ENCODE measurements at places on chromosomes 2 and 18. TPM values are rescaled to one million over a fixed set of nuclear protein-coding genes. Genes with fewer than 3 reads are reported as not detected.

- DNase-seq = no peak
Observed at GRCh38 chr2:46669996-46670793, 190.8 kb downstream of the TMEM247 start.

FRZB gene
- total RNA-seq = 12.9 TPM

KIAA2012 gene
- total RNA-seq = not detected

PRSS56 gene
- not detected for total RNA-seq

- no peak for DNase-seq
Observed at GRCh38 chr2:225456619-225457260, 57.2 kb downstream of the NYAP2 start.

DNA sequence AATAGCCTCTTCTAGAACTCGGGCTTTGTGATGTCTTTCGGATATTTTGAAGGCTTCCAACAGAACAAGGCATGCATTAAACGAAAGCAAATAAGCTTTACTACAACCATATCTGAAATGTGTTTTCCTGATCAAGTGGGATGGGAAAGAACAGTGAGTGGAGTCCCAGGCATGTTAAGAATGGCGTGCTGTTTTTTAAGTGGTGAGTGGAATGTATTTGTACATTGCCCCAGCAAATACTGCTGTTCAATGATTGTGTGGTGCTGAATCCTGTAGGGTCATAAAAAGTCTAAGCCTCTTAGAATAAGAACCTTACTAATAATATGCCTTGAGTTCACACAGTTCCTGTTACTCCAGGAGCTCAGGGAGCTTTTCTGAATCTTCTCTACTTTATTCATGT, 52.5 kb downstream of the POMC start:
- DNase-seq = no peak

DNA sequence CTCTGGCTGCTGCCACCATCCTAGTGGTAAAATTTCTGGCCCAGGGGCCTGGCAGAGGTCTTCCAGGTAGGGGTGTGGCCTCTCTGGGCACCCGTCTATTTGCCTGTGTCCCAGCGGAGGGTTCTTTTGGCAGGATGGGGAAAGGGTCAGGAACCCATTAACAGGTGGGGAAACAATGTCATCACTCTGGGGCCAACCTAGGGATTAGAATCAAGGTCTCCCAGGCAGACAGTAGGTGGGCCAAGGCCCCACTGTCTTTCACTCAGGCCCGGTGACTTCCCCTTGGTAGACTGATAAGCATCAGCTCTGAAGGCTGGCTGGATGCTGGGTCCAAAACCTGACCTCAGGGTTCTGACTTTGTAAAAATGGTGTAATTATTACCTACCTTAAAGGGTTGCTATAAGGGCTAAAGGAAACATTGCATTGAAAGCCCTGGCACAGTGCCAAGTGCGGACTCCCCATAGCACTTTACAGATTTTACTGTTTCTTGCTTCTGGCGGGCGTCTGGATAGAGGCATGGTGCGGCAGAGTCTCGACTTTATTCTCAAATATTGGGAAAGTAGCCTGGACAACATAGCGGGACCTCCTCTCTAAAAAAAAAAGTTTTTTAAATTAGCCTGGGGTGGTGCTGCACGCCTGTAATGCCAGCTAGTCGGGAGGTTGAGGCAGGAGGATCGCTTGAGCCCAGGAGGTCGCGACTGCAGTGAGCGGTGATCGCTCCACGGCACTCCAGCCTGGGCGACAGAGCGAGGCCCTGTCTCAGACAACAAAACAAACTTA, 2.2 kb downstream of the LBX2 start:
- no peak for DNase-seq

DNA sequence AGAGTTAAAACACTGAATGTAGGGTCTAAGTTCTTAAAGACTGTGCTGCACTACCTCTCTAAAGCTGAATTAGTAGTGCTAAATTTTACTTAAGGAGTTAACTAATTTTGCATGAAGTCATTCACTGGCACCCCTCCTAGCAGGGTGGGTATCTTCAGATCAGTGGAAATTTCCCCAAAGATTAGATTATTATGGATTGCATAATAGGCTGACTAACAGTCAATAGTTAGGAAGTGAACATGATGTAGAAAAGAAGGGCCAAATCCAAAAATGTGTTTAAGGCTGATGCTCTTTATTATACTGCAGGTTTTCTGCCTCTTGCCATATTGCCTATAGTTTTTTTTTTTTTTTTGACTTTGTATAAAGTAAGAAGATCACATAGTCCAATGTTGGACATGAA, 5.2 kb downstream of the ZNF638 start:
- DNase-seq = no peak

IL36G gene
- total RNA-seq = not detected

DNA sequence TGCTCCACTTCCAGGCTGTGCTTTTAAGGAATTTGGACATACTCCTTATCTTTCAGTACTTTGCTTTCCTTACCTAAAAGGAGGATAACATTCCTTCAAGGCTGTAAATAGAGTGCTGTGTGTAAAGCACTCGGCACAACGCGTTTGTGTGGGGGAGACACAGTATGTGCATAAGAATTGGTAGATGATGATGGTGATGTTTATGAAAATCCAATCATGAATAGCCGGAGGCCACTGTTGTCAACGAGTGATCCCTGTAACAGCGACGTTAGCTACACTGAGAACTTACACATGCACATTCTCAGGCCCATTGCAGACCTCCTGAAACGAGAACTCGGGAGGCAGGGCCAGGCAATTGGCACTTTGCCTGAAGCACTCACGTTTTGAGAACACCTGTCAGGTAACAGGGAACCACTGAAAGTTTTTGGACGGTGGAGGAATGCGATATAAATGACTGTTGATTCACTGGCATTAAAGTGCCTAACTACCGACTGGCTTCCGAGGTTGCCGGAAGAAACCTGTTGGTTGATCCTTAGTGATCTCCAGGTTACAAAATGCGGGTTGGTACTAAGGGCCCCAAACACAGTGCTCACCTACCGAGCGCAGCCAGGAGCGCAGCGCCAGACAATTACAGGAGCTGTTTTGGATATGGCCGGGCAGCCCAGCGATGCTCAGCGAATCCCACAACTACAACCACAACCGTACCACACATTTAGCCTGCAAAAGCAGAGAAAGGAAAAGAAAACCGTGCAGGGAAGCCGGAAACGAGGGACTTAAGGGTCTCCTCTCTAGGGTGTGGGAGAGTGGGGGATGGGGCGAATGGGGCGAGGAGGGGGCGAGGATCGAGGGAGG, 1.0 kb upstream of the MAP4K4 start:
- DNase-seq = peak; percentile 42

DNA sequence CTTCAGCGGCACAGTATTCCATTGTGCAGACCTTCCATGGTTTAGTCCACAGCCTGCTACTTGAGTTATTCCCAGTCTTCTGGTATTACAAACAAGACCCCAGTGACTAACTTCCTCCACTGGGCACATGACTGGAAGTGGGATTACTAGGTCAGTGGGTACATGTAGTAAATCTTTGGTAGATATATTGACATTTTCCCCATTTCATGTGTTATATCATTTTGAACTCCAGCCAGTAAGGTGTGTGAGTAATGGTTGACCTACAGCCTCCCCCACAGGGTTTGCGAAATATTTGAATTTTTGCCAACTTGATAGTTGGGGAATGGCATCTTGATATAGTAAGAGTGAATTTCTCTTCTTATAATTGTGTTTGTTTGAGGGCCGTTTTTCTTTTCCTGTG, 58.8 kb downstream of the RNF144A start:
- DNase-seq = no peak

DNA sequence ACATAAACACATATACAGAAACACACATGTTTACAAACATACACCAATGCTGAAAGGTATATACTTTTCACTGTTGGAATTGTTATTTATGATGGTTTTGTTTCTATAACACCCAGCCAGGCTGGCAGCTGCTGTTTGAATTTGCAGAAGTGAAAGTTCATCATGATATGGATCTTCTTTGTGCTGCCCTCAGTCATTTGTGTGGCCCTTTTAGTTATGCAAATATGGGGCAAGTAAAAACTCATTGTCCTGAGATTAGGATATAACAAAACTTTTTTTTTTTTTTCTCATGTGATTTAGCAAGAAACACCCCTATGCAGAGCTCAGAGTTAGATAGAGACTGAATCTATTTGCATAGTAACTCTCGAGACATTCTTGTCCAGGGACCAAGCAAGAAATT, 714.1 kb downstream of the KCNJ3 start:
- DNase-seq = no peak

GRCh38 chr2:143787674-143788073, 658.5 kb downstream of the ARHGAP15 start:
- no peak for DNase-seq

IMPA2 gene
- 157 TPM for total RNA-seq

GRCh38 chr2:104049981-104050380, 803.9 kb upstream of the POU3F3 start:
- DNase-seq = no peak

CHST9 gene
- 9.8 TPM for total RNA-seq

DNA sequence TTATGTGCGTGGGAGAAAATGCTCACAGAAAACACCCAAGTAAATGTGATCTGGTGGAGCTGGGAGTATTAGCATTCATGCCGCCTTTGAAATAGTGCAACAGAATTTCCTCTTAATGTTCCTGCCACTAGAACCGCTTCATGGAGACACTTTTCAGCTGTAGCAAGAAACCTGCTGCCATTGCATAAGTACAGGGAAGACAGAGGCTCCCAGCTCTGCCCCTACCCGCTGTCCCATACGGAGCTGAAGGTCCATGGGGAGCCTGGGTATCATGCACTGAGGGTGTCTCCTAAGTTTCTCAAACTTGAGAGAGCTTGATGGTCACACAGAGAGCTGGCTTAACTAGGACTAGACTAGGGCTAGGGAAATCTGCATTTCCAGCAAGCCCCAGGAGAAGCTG, 49.6 kb downstream of the CRIM1 start:
- DNase-seq = no peak

TCF23 gene
- total RNA-seq = 0.38 TPM

UPP2 gene
- total RNA-seq = 0.19 TPM

ANKRD30BL gene
- total RNA-seq = not detected

UGT1A3 gene
- total RNA-seq = 0.57 TPM

TMEM247 gene
- not detected for total RNA-seq

GRCh38 chr2:241892299-241893137, 23.0 kb downstream of the RTP5 start:
- DNase-seq = no peak

ARL4C gene
- 62.0 TPM for total RNA-seq

DNA sequence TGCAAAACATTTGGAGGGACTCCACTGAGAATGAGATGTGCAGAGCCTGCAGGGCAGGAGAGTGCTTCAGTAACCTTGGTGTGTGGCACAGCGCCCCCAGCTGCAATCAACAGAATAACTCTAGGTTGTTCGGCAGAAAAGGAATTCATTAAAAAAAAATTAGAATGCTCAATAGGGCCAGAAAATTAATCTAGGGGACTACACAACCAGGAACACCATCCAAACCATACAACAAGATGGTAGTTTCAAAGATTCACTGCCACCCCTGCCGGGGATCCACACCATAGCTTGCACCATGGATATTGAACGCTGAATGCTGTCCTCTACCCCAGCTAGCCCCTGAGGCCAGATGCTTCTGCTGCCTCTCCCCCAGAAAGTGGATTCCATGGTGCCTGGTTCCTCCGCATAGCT, 50.1 kb downstream of the THUMPD2 start:
- no peak for DNase-seq

DNA sequence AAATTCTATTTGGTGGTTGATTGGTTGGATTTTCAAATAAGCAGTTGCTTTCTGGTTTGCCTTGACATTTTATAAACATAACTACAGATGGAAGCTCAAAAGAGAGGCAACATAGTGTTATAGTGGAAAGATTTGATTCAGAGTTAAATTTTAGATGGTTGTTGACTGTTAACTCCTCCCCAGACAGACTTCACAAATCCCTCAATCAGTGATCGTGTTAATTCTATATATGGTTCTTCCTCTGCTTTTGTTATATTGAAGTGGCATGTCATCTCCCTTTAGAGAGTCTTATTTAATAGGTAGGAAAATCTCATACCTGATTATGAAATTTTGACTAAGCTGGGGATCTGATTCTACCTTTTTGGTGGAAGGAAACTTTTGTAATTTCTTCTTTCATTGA, 19.5 kb downstream of the DGUOK start:
- DNase-seq = no peak

DNA sequence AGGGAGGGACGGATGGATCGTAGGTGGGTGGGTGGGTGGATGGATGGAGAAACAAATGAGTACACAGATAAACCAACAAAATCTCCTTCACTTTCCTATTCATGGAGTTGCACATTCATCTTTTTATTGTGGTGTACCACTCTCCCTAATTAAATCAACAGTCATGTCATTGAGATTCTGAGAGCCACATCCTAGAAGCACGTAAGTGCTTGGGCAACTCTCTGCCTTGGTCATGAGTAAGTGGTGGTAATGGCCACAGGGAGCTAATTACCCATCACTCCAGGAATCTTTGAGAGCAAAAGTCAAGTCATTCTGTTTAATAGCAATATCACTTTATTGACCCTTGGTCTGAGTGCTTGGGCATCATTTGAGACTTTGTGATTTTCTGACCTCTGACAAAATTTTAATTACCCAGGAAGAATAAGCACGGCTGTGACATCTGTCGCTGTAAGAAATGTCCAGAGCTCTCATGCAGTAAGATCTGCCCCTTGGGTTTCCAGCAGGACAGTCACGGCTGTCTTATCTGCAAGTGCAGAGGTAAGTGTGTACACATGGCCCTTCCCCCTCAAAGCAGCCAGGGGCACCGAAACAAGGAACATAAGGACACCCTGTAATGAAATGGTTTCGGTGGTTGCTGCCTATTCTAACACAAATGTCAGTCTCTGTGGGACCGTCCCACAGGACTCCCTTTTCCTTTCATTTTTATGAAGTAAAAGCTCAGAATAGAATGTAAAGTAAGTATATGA, 85.9 kb downstream of the FEZ2 start:
- DNase-seq = no peak

DNA sequence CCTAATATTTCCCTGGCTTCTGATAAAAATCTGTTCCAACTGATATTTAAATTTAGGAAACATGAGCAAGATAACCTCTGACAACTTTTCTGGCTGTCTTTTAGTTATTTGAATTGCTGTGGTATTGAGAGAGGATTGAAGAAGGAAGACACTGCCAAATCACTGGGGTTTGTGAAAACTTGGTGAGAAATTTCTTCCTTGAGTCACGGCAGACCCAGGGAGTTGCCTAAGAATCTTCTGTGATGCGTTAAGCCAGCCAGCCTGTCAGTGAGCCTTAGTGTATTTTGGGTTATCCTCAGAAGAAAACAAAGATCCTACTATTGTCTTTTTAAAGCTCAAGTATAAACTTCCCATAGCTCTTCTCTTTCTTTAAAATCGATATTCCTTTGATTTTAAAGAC, 17.5 kb upstream of the DOK6 start:
- DNase-seq = no peak

GRCh38 chr2:224039770-224040440, 819 bp upstream of the SERPINE2 start:
- DNase-seq = no peak

DNA sequence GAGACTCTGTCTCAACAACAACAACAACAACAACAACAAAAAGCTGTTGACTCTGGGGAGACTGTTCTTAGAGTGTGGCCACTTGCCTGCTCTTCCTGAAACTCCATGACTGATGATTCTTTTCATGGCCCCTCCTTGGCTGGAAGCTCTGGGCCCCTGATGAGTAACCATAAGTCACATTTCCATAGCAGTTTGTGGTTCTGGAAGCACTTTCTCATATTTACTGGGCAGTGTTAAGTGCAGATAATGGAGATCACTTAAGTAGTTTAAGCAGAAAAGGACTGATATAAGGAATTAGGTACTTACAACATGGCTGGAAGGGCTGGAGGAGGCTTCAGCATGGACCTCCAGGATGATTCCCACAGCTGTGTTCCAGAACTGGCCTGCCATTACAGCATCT, 147.3 kb upstream of the DLX2 start:
- no peak for DNase-seq
